ENCODE measurements at places on chromosomes 1 and 21. TPM values are rescaled to one million over a fixed set of nuclear protein-coding genes. Genes with fewer than 3 reads are reported as not detected.

ASCL5 gene
- polyA plus RNA-seq = 0.20 TPM

- no peak for DNase-seq
These were observed 852.0 kb upstream of the ADAMTS5 start for GRCh38 chr21:27818847-27819246.

CYP4Z1 gene
- 0.42 TPM for polyA plus RNA-seq

GRCh38 chr1:224852901-224853568 lies 76.4 kb upstream of the DNAH14 start:
- DNase-seq = no peak

GRCh38 chr1:194908643-194909042 lies 1699.6 kb downstream of the KCNT2 start:
- DNase-seq = no peak

SLFNL1 gene
- 0.58 TPM for polyA plus RNA-seq

DNA sequence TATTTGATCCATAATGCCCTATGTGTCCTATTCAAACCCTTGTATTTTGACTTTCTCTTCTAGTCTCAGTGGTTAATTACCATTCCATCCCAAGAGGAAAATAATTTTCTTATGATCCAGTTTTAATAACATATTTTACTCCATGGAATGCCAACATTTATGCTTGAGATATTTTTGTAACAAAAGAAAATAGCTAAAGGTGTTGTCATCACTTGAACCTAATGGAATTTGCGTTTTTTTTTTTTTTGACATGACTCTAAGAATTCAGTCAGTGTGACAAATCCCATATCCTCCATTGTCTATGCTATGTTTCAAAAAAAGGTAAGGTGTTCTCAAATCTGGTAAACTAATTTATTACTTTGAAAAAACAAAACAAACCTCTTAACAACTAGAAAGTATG lies 324.1 kb upstream of the ADAMTS5 start:
- no peak for DNase-seq

- DNase-seq = no peak
These were observed 96.5 kb upstream of the SPATA6 start for GRCh38 chr1:48568501-48568900.

Data from renal pelvis (tissue), 12 donors.